ENCODE measurements at places on chromosomes 11 and 22.
A peak's percentile ranks its signal among the peaks of the same experiment; 100 is the strongest.

GRCh38 chr11:104043142-104043541, 6.7 kb downstream of the DDI1 start:
- no peak for DNase-seq

GRCh38 chr22:23849009-23850006, 8.4 kb upstream of the SLC2A11 start:
- peak; percentile 61 for DNase-seq

GRCh38 chr11:72379384-72380131, 54.8 kb downstream of the CLPB start:
- no peak for DNase-seq

GRCh38 chr11:93536101-93536861, 6.9 kb downstream of the SMCO4 start:
- no peak for DNase-seq

GRCh38 chr11:108672113-108672512, 7.2 kb downstream of the DDX10 start:
- DNase-seq, result peak; percentile 9

GRCh38 chr22:49853981-49854831, 562 bp downstream of the ZBED4 start:
- DNase-seq, result peak; percentile 7

DNA sequence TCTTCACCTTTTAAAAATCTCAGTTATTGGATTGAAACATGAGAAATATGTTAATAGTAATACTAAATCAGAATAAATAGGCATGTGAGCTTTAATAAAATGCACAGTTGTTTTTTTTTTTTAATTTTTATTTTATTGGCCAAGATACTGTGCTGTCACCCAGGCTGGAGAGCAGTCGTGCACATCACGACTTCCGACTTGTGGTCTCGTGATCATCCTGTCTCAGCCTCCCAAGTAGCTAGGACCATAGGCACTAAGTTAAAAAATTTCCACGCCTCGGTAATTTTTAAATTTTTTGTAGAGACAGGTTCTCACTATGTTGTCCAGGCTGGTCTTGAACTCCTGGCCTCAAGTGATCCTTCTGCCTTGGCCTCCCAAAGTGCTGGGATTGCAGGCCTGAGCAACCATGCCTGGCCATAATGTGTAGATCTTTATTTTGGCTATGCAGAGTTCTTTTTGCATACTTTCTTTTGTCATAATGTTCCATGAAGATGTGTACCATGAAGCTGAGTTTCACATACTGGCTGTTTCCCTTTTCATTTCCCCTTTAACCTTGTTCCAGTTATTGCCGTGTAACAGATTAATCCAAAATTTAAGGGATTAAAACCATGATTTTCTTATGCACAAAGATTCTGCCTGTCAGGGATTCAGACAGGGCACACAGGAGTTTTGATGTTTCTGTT, 16.0 kb downstream of the CAPRIN1 start:
- no peak for DNase-seq

DNA sequence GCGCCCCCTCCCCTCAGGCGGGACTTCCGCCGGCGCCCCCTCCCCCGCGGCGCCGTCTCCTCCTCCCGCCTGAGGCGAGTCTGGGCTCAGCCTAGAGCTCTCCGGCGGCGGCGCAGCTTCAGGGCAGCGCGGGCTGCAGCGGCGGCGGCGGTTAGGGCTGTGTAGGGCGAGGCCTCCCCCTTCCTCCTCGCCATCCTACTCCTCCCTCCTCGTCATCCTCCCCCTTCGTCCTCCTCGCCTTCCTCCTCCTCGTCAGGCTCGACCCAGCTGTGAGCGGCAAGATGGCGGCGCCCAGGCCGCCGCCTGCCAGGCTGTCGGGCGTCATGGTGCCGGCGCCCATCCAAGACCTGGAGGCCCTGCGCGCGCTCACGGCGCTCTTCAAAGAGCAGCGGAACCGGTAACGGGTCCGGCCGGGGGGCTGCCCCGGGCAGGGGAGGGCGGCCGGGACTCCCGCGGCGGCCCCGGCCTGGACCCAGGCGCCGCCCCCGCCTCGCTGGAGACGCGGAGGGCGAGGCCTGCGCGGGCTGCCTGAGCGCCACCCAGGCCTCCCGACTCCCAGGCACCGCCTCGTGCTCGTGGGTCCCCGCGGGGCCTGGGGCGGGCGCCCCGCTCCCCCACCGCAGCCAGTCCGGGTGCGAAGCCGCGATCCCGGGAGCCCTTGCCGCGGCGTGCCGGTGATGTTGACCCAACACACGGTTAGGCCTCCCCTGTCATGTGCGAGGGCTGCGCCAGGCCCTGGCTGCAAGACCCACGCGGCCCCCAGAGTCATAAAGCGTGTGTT, at the start of gene ATXN10:
ATXN10 (plus strand) TSS at position 52 of the 781 bp plus-strand sequence; CDS start at position 282, 230 bp downstream.
- DNase-seq, result peak; percentile 64

DNA sequence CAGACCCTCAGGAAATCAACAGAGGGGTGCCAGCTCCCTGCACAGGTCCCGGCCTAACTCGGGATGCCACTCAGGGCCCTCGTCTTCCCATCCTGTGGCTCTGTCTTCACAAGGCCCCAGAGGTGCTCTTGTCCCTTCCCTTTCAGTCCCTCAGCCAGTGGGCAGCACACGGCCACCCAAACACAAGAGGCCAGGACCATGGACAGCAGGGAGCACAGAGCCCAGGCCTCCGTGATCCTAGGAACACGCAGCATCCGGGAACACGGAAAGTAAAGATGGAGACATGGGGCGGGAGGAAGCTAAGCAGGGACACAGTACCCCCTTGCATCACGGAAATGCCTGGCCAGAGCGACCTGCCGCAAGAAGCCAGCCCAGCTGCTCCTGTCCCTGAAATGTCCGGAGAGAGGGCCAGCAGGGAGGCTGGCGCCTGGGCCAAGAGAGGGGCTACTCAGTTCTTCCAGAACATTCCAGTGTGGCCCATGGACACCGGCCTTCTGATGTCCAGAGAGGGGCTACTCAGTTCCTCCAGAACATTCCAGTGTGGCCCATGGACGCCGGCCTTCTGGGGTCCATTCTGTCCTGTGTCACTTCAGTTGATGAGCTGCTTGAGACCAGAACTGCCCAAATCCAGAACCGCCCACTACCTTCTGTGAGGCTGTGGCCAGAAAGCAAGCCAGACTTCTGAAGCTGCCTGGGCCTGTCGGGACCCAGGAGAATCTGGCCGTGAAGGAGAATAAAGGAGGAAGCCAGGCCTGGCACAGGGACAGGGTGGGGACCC, 274.0 kb downstream of the BRD1 start:
- DNase-seq, result no peak

- no peak for DNase-seq
These were observed 408.3 kb upstream of the CADM1 start for GRCh38 chr11:115912484-115912945.

DNA sequence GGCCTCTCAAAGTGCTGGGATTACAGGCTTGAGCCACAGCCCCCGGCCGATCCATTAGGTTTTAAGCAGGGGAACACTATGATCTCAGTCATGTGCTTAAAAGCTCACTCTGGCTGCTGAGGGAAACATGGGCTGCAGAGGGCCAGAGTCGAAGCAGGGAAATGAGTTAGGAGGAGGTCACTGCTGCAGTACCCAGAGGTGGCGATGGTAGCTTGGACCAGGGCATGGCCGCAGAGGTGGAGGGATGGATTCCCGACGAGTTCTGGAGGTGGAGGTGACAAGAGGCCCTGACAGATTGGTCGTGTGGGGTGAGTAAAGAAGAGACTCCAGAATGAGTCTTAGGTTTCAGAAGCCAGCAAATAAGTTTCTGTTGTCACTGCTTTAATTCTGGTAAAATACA, 54.4 kb upstream of the INCENP start:
- DNase-seq, result no peak
